Stimulated activated CD4-positive, alpha-beta T cell treated with anti-CD3 and anti-CD28 coated beads, Interleukin-4, amount 100 ng/mL, for 24 hours (primary cell): ENCODE measurements at places on chromosomes 6 and 20.

DNA sequence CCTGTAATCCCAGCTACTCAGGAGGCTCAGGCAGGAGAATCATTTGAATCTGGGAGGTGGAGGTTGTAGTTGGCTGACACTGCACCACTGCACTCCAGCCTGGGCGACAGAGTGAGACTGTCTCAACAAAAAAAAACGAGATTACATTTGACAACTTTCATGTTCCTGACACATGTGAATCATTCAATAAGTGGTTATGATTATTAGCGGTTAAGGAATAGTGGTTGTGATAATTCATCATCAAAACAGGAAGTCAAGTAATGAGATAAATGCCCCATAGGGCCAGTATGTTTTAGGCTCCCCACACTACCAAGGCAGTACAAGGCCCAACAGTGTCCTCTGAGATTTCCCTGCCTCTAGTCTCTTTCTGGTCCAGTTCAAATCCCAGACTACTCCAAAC, 2.5 kb downstream of the HDDC2 start:
- no peak for DNase-seq

- DNase-seq, result no peak
These were observed 54.0 kb upstream of the CENPW start for GRCh38 chr6:126285871-126286365.

GRCh38 chr20:13017235-13017634, 8.5 kb downstream of the SPTLC3 start:
- no peak for DNase-seq

GRCh38 chr20:56820984-56821383, 191.9 kb downstream of the TFAP2C start:
- no peak for DNase-seq
